ENCODE measurements at places on chromosomes 3 and 15.
A peak's percentile ranks its signal among the peaks of the same experiment; 100 is the strongest.

DNA sequence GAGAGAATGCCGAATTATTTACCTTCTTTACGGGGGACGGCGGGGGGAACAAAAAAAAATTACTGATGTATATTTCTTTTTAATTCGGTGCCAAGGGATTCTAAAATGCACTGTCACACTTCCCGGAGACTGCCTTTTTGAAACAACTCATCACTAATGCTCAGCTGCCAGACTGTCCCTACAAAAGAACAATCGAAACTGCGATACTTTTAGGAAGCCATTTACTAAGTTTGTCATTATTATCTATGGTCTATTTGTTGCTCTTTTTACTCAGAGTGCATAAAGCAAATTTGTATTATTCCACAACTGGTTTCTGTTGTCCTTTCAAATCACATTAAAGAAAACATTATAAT lies 60.8 kb downstream of the TM4SF4 start:
- DNase-seq: no peak

DNA sequence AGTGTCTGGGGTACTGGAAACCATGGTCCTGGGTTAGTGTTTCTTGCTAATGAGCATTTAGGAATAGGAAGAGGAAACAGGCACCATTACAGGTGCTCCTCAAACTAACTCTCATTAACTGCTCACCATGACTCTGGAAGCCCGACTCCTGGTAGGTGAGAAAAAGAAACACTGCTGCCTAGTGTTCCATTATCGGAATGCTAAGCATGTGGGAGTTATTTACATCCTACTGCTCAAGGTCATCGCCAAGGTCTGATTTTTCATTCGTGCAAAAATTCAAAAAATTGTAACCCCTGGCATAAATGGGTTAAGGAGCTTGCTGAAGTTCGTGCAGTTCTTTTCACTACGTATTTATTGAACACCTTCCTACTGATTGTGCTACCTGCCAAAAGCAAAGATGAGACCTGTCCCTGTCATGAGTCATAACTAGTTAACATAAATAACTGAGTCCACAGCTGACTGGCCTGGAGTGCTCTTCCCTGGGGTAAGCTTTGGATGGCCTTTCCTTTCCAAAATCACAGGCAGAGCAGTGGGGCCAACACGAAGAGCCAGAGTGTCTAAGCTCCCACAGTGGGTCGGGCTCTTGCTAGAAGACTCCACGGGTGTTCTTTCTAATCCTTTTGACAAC lies 22.7 kb upstream of the PAQR5 start:
- DNase-seq: no peak

- no peak for DNase-seq
Observed at GRCh38 chr3:97241417-97241816, 427.0 kb downstream of the EPHA6 start.

DNA sequence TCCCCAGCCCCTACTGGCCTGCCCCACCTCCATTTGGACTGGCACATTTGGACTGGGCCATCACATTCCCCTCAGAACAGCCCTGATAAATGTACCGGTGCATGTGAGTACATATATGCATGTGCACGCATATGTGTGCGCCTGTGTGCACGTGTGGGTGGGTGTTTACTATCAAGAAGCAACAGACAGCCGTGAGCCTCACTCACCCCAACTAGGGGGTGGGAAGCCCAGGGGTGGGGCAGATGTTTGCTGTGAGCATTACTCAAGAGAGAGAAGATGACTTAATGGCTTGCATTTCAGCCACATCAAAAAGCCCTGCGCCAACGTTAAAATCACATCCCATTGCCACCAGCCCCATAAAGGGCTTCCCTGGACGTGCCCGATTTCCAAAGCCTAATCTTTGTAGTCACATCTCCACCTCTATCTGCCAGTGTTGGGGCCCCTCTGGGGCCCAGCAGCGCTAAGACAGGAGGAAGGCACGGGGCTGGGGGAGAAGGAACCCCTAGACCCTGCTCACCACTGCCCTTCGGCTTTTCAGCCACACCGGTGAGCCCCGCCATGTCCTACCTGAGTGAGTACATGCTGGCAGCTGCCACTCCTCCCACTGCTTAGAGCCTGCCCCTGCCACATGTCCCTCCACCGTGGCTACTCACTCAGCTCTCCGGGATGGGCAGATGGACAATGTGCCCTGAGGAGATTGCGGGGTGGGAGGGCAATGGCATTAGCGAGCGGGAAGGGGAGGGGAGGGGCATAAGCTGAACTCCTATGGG lies 10.9 kb downstream of the ITIH3 start:
- no peak for DNase-seq

DNA sequence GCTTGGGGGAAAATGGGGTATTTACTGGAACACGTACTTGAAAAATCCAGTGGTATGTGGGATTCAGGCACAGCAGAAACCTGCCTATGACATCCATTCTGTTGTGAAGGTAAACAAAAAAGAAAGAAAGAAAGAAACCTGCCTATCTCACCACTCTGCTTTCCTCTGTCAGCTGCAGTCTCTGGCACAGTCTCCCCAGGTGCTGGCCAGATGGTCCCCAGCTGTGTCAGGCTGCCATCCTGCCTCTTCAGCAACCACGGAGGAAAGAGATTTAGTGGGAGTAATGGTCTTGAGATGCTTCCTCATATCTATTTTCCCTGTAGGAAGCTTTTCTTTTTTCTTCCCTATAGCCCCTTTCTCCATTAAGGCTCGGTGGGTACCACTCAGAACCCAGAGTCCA lies 2.5 kb upstream of the PXYLP1 start:
- no peak for DNase-seq

GRCh38 chr3:43583481-43583880 lies 38.3 kb downstream of the ANO10 start:
- no peak for DNase-seq

GRCh38 chr15:99130314-99130713 lies 25.4 kb downstream of the SYNM start:
- DNase-seq: no peak

GRCh38 chr3:179432021-179432420 lies 19.2 kb downstream of the GNB4 start:
- no peak for DNase-seq

GRCh38 chr15:95267481-95267880 lies 1036.1 kb downstream of the MCTP2 start:
- no peak for DNase-seq

GRCh38 chr15:80531796-80532195 lies 127.6 kb downstream of the ARNT2 start:
- DNase-seq: no peak

GRCh38 chr15:33535135-33535534 lies 224.4 kb downstream of the RYR3 start:
- no peak for DNase-seq

DNA sequence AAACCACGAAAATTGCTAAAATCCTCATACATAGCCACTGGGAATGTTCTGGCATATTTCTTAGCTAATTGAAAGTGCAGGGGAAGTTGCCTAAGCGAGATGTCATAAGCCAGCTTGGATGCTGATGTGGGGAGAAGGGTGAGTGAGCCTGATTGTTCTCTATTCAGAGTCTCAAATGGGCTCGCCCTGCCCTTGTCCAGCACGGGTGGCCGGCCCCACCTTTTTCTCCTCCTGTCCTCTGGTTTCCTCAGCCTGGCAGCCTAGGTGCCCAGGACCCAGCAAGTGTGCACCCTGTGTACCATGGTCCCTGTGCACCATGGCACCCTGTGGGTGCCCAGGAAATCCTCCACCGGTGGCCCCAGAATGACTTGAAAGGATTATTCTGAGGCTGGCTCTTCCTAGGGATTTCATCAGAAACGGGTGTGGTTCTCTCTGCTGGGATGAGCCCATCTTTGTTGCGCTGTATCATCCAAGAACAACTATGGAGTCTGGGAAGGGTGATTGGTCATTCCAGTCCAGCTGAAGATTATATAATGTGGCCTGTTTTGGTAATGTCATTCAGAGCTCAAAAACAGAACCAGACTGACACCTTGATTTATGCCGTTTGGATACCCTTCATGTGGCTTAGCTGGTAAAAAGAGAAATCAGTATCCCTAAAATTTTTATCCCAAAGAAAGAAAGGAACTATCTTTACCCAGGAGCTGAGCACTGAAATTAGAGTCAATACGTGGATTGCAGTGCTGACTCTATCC lies 150.8 kb upstream of the BHLHE40 start:
- DNase-seq: no peak

DNA sequence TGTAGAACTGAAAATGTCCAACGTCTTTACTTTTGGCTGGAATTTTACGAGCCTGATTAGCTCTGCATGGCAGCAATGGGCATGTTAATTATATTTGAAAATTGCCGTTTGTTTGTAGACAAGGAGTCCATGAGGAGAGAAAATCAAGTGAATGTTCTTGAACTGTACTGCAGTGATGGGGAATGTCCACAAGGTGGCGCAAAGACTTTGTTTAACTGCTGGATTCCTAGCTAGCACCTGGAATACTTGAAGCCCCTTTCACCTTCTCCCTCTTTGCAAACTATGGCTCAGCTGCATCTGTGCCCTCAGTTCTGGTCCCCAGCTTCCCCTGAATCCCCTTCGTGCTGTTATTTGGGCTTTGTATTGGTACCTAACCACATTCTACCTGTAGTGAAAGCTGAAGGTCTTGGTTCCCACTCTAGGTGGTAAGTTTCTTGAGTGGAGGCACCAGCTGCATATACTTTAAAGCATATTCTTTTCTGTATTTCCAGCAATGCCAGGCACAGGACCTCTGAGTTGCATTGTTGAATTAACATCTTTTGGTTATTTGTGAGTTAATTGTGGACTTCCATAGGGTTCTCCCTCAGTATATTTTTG lies 25.3 kb downstream of the EXOG start:
- DNase-seq: peak; percentile 2

GRCh38 chr3:126826693-126827092 lies 122.7 kb downstream of the CHCHD6 start:
- DNase-seq: no peak
